ENCODE measurements at places on chromosomes 12 and 14. TPM values are rescaled to one million over a fixed set of nuclear protein-coding genes. Genes with fewer than 3 reads are reported as not detected.

Gene OR5AU1
- total RNA-seq = not detected

DNA sequence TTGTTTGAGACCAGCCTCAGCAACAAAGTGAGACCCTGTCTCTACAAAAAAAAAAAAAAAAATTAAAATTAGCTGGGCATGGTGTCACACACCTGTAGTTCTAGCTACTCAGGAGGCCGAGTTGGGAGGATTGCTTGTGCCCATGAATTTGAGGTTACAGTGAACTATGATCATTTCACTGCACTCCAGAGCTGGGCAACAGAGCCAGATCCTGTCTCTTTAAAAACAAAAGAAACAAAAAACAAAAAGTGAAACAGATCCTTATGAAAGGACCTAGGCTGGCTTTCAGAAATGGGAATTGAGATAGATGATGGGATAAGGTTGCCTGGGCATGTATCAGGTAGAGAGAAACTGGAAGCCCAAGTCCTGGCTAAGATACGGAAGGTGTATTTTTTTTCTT, 13.9 kb downstream of the ACTR6 start:
- DNase-seq = no peak

DNA sequence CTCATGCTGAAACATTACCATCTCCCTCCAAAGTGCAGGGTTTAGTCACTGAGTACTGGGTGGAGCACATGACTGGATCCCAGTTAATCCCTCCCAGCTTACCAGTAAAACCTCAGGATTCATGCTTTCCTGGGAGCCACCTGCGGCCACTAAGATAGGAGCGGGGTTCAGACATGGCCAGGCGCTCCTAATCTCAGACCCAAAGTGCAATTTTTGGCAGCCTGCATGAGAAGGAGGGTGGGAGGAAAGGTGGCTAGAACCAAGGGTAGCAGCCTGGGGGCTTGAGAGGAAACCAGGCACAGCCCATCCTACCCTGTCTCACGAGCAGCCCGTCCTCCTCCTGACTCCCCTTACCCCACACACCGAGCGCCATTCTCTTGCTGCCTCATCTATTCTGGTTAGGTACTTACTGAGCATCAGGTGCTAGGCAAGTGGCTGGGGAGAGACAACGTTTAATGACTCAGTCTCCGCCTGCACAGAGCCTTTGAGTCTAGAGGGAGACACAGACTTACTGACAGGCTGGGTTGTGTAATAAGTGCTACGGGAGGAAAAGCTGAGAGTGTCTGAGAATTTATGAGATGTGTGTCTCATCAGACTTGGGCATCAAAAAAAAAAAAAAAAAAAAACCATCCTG, 9.9 kb downstream of the GPRC5A start:
- peak; percentile 93 for DNase-seq

- no peak for DNase-seq
These were observed 138.2 kb downstream of the MON2 start for GRCh38 chr12:62604871-62605270.

Gene SIX4
- total RNA-seq = 11.7 TPM

Gene PYGL
- total RNA-seq = 41.1 TPM

DNA sequence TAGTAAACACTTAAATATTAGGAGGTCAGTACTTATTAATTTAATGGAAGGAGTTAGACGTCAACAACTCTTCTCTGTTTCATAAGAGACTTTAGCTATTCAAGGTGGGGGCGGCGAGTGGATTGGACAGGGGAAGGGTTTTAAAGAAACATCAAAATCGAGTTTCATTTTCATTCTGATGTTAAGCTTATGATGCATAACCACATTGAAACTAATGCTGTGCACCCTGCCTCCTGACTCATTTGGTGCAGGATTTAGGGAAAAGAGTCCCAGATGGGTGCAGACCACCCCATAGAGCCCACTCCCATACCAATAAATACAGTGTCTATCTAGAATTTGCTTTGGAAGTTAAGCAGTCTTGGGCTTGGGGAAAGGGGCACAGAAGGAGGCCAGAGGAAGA, 7.4 kb downstream of the ZBTB39 start:
- DNase-seq = no peak

DNA sequence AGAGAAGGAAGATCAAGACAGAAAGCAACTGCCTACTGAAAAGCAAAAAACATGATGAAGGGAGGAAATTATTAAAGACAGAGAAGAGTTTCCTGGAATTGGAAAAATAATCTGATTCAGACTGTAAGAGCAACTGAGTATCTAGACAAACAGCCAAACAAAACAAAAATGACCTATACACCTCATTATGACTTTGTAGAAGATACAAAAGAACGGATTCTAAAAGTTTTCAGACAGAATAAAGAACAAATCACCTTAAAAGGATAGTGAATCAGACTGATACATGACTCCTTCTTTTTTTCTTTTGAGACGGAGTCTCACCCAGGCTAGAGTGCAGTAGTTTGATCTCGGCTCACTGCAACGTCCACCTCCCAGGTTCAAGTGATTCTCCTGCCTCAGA, 10.4 kb downstream of the OSBPL8 start:
- DNase-seq = no peak

GRCh38 chr12:12812174-12812573, 972 bp upstream of the DDX47 start:
- no peak for DNase-seq

Gene CAPZA3
- total RNA-seq = not detected

DNA sequence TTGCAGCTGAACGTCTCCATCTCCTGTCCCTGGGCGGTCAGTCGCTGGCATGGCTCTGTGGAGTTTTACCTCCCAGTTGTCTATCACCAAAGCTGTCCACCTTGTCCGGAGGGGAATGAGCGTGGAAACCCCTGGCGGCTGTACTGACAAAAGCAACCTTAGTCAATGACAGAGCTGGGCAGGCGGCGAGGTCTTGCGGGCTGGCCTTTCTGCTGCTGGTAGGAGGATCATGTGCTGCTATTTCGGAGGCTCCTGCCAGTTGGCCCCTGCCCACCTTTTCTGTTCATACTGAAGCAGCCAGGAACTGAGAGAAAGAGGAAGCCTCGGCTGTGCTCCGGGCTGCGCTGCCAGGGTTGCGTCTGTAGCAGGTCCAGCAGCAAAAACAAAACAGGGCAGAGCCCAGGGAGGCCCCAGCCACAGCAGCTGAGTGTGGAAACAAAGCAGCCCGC, 57.7 kb downstream of the HMGA2 start:
- DNase-seq = no peak

DNA sequence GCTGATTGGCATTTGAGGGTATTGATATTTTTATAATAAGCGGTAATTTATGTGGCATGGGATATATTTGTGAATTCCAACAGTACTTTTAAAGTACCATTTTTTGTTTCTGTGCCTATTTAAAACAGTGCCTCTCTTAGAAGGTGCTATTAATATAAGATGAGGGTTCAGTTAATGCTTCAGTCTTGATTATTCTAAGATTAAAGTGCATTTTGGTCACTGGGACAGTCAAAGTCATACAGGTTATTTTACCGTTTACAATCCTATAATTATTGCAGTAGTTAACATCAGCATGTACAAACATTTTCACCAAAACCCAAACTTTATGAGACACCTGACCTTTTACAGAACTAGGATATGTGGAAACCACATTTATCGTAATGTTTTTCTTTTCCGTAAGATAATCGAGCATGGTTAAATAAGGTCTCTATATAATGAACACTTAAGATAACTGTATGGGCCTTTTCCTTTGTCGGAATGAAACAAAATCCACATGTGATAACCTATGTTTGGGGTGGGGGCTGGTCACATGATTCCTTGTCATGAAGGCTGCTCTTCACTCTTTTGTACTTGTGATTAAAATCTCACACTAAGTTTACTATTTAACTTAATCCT, 37.7 kb upstream of the DNM1L start:
- no peak for DNase-seq

GRCh38 chr14:100785626-100786025, 40.3 kb upstream of the MEG3 start:
- DNase-seq = no peak

GRCh38 chr12:55861396-55861795, 18.7 kb upstream of the MMP19 start:
- no peak for DNase-seq

GRCh38 chr14:56125772-56126636, 7.8 kb downstream of the PELI2 start:
- no peak for DNase-seq

DNA sequence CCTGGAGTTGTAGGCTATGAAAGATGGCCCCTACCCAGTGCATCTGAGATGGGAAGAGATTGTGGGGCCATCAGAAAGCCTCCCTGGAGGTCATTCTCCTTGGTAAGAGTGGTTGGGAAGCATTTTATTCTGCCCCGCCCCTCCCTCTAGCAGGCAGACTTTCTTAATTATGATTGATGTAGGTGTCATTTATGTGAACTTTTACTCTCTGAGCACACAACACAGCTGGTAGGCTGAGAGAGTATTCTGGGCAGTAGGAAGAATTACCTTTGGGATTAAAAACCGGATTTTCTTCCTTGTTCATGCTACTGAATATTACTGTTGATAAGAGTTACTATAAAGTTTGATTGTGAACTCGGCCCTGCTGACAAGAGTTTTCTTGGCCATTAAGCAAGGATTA, 266.8 kb downstream of the TTC6 start:
- DNase-seq = no peak

GRCh38 chr14:100644784-100645183, 57.6 kb upstream of the BEGAIN start:
- DNase-seq = no peak

DNA sequence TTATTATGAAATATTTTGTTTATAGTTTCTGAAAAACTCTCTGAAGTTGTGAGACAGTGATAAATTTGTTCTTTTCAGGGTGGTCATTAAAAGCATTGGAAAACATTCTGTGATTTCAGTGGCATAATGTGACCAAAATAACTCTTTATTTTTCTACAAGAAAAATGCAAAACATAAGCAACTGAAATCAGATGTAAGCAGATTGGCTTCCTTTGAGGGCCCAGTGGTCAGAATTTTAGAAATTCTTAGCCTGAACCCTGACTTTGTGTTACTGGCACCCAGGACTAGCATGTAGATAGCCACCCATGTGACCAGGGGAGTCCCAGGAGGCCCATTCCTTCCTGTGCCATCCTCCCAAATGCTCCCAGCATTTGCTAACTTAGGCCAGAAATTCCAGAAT, 145.6 kb upstream of the SLC38A2 start:
- no peak for DNase-seq

DNA sequence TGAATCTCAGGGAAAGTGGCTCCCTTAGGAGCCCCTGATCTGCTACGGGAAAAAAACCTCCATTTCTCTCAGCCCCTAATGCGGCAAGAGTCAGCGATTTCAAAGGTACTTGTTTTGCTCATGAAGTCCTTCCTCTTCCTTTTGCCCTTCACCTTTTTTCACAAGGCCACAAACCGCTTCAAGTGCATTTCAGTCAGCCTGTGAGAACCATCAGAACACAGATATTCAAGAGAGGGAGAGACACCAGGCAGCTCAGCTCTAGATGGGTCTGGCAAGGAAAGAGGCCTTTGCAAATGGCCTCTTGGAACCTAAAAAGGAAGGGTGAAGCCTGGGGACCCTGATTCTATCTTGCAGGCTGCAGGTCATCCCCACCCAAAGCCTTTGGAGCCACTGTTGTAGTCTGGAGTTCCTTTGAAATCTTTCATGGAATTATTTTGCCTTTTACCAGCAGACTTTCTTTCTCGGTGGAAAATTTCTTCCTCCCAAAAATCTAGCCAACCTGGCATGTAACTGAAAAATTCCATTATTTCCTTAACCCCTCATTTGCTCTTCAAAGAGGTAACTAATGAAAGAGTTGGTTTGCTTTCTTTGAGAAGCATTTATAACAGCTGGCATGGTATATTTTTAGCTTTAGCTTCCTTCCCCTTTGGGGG, 145.0 kb downstream of the SAMD4A start:
- no peak for DNase-seq

Gene SLC6A12
- 2.1 TPM for total RNA-seq

Gene PROX2
- total RNA-seq = not detected

DNA sequence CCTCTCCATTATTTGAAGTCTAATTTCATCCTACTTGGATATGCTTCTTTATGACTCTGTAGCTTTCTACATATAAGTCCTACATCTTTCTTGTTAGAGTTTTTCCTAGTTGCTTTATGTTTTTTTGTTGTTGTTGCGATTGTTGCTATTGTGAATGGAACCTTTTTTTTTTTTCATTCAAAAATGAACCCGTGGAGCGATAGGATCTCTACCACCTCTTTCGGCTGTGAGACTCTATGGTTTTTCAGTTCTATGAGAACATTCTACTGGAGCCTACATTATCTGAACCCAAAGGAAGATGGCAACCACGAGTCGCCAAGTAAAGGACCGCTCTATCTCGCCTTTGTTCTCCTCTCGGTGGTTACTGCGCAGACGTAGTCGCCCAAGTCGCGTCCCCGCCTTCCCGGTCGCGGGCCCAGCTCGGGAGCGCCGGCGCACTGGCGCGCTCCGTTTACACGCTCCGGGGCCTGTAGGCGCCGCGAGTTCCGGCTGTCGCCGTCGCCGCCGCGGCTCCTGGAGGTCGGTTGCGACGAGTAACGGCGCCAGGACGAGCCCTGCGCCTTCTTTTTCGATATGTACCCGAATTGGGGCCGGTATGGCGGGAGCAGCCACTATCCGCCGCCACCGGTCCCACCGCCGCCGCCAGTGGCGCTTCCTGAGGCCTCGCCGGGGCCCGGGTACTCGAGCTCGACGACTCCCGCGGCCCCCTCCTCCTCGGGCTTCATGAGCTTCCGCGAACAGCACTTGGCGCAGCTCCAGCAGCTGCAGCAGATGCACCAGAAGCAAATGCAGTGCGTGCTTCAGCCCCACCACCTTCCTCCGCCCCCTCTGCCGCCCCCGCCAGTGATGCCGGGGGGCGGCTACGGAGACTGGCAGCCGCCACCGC, at the start of gene YLPM1:
YLPM1 (plus strand) TSS at position 400 of the 886 bp plus-strand sequence; CDS start at position 574, 174 bp downstream.
- peak; percentile 78 for DNase-seq

- no peak for DNase-seq
These were observed 444.8 kb upstream of the RGS6 start for GRCh38 chr14:71487449-71487848.

DNA sequence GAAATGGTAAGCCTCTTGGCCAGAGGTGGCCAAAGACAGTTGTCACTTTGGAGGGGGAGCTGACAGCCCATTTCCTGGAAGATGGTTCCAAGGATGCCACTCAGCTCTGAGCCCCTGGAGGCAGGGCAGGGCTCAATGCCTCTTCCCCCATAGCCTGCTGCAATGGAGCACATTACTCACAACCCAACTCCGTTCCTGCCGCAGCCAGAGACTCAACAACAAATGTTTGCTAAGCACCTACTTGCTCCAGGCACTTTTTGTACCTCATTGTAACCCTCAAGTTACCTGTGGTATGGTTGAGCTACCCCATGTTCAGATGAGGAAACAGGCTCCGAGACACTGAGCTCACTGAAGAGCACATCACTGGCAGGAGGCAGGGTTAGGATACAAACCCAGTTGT, 19.5 kb downstream of the IRF2BPL start:
- DNase-seq = no peak

- DNase-seq = no peak
These were observed 17.1 kb downstream of the CD163 start for GRCh38 chr12:7486512-7486911.

Gene CIROP
- total RNA-seq = not detected

GRCh38 chr14:104687601-104688504, 1.6 kb upstream of the INF2 start:
- DNase-seq = peak; percentile 44

DNA sequence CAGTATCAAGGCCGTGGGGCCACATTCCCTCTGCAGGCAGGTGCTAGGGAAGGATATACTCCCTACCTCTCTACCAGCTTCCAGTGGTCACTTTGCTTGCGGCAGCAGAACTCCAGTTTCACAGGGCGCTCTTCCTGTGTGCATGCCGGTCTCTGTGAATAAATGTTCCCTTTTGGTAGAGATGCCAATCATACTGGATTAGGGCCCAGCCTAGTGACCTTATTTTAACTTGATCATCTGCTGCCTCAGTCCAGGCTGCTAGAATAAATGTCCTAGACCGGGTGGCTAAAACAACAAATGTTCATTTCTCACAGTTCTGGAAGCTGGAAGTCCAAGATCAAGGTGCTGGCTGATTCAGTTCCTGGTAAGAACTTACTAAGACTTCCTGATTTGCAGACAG, 198.8 kb upstream of the TMEM132C start:
- no peak for DNase-seq

Gene YLPM1
- 34.7 TPM for total RNA-seq
